Epithelial cell of esophagus (primary cell): ENCODE measurements at places on chromosomes 7 and 10.

DNA sequence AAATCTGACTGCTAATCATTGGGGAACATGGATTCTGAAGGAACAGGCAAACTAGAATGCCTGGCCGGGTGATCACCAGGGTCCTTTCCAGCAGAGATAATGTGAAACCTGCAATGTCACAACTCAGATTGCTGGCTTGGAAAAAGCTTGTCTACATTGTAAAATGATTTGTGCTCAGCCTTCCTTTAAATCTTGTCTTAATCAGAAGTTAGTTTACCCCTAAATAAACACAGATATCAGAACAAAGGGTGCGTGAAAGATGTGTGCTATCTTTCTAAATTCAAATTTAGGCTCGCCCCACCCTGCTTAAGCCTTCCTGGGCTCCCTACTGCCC lies 26.3 kb downstream of the COBL start:
- DNase-seq, result no peak

- DNase-seq, result no peak
Observed at GRCh38 chr7:44114586-44115310, 8.6 kb downstream of the POLD2 start.

GRCh38 chr10:77909021-77909748 lies 17.4 kb downstream of the DLG5 start:
- DNase-seq, result no peak

GRCh38 chr10:42551582-42552187 lies 86.7 kb downstream of the ZNF33B start:
- DNase-seq, result no peak

- DNase-seq, result no peak
Observed at GRCh38 chr10:12377658-12378290, 28.4 kb downstream of the CAMK1D start.

DNA sequence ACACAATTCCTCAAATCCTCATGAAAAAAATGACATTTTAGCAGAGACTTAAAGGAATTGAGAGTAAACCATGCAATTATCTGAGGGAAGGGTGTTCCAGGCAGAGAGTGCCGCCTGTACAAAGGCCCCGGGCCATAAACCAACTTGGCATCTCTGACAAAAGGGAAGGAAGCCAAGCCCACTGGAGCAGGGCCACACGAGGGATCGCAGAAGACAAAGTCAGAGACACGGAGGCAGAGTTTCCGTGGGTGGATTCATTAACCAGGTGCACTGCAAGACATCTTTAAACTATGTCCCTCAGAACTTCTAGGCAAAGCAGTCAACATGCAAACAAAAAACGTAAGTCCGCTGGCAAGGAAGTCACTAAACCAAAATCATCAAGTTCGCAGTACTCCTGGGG lies 92.0 kb downstream of the SFMBT2 start:
- no peak for DNase-seq

DNA sequence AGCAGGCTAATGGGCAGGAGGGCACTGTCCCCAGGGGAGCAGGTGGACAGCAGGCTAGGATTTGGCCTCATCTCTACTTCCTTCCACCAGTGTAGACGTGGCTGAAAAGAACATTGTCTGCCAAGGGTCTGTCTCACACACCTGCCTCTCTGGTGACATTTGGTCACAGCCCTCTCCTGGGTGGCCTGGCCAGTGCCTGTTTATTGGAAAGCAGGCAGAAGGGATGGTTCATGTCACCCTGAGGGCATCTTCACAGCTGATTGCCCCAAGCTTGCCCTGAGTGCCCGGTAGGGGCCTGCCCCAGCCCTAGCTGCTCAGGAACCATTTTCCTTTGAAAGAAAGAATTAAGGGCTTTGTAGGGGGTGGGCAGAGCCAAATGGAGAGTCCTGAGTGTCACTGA lies 138.7 kb downstream of the C10orf105 start:
- no peak for DNase-seq

DNA sequence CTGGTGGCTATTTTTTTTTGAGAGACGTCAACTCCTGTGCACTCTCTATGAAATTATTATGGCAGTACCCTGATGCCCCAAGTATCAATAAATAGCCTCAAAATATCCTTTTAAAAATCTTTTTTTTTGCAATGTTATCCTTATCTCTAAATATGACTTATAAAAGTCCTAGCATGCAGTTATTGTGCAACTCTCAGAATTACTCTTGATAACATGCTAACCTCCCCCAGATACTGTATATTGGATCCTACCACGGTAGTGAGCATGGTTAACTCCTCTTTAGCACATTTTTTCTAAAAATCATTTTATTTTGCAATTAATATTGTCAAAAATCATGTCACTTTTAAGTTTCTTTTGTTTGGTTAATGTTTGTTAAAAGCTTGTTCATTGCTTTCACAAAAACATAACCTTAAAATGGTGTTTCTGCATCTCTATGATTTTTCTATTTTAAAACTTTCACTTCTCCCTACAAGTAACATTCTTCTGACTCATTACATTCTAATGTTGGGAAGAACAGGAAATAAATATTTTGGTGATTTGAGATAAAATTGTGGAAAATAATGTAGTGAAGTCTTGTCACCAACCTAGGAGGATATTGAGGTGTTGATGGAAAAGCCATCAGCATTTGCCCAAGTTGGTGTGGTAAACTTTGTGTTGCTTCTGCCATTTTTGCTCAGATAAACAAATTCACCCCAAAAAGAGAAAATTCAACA lies 42.1 kb upstream of the ADRA2A start:
- no peak for DNase-seq

DNA sequence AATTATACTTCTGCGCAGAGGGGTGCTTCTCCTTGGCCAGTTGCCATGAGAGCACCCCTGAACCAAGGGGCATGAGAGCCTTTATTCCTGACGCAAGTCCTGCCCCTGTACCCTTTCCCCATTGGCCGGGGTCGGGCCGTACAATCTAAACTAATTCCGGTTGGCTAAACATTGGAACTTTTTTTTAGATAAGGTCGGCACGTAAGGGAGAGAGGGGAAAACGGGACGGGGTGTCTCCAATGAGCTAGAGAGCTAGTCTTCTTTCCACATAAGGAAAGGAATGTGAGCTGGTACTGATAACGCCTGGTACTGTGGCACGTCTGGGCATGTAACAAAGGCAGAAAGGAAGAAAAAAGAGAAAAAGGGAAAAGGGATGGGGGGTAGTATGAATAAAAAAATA lies 96.9 kb downstream of the CD36 start:
- no peak for DNase-seq

GRCh38 chr10:48501787-48502771 lies 102.8 kb downstream of the ARHGAP22 start:
- no peak for DNase-seq

GRCh38 chr10:73759512-73760115 lies 15.4 kb downstream of the SEC24C start:
- DNase-seq, result peak; percentile 47

DNA sequence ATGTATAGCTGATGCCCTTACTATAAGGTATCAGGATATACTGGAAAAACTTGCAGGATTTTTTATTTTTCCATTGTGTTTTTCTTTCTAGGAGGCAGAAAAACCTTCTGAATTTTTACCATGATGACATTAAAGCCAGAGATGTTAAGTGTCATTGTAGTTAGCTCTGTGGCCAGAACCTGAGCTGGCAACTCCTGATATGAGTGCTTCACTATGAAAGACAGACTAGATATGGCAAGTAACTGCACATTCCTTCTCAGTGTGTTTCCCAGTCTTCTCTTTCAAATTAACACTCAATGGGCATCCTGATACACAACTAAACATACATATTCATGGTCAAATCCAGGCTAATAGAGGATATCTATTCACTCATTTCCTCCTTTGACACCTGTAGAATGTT lies 166.2 kb downstream of the CTTNBP2 start:
- DNase-seq, result no peak

DNA sequence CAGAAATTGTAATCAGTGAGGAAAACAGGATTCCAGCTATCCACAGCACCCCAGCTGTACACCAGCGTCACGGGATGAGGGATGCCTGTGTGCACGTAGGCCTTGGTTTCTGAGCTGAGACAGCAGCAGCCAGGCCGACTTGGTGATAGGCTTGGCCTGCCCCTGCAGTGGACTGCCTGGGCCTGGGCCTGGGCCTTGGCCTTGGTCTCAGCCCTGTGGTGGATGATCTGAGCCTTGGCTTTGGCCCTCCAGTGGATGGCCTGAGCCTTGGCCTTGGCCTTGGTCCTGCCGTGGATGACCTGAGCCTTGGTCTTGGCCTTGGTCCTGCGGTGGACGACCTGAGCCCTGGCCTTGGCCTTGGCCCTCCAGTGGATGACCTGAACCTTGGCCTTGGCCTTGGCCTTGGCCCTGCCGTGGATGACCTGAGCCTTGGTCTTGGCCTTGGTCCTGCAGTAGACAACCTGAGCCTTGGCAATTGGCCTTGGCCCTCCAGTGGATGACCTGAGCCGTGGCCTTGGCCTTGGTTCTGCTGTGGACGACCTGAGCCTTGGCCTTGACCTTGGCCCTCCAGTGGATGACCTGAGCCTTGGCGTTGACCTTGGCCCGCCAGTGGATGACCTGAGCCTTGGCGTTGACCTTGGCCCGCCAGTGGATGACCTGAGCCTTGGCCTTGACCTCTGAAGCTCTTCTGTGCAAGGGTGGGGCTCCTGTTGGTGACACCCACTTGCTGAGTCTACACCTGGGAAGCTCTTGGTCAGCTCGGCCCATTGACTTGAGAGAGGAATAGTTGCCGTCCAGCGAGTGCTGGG lies 93.8 kb downstream of the CUX1 start:
- no peak for DNase-seq

DNA sequence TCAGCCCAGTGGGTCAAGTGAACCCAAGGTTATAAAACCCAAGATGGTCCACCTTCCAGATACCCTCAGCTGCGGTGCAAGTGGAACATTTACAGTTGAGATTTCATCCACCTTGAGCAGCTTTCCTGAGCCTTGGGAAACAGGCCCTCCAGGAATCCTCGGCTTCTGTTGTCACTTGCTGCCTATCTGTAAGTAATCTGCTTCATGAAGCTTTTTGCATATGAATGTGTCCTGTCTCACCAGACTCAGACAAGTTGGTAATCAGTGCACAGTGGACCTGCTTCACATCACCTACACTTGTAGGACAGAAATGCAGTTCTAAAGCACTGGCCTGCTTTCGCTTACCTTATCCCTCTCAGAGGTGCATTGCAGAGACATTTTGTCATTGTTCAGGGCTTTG lies 80.3 kb downstream of the FAM185A start:
- no peak for DNase-seq

DNA sequence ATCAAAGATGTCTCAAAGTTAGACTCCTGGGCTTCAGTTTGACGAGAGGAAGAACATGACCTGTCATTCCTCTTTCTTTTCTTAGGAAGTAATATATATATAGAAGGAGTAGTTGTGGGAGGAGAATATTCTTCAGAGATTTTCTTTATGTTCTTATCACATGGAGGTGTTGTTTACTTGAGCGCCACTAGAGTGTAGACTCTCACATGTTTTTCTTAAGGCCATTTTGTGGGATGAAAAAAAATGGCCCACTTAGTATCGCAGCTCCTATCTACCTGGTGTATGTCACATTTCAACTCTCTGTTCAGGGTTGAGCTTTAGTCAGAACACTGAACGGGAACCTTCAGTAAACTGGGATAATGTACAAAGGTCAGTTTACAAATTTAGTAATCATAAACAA lies 645.2 kb downstream of the PHTF2 start:
- DNase-seq, result no peak

DNA sequence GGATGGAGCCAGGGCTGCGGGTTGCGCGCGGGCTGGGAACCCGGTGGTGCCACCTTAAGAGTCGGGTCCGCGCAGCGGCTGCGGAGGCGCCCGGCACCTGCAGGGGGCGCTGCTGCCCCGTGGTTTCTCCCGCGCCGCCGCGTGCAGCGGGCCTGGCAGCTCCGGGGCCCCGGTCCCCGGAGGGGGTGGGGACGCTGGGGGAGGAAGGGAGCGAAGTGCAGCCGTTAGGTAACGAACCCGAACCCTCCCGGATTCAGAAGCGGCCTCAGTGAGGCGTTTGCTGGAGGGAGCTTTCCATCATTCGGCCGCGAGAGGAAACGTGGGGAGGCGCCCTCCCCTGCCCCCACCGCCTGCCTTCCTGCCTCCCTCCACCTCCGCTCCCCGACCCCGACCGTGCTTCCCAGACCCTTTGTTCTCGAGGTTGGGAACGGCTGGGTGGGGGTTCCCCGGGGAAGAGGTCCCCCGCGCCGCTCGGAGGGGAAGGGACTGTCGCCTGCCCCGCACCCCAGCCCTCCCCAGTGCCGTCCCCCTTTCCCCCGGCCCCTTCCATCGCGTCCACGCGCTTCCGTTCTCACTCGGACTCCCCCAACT lies 29.6 kb downstream of the SKIDA1 start:
- DNase-seq, result peak; percentile 84

DNA sequence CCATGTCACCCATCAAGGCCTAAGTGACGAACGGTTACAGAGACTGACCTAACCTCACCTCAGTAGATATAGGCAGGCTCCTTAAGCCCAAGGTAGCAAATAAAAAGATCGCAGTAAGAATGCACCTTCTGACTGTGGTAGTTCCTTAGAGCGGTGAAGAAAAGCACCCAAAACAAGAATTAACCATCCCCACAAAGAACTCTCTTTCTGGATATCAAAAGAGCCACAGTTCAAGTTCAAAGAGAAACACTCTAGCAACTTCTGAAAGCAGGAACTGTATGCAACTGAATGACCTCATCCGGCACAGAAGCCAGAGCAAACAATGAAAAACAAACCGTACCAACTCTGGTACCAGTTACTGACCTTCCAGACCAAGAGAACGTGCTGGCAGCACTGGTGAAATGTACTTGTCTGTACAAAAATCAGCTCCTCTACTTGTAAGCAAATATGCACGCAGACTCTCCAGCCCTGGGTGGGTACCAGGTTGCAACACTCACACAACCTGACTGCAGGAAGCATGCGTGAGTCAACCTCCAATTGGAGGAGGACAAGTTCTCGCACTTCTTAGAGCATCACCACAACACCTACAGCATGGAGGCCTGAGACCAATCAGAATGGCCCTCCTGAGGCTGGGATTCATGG lies 202.7 kb downstream of the FAM107B start:
- DNase-seq, result peak; percentile 96

- DNase-seq, result peak; percentile 40
Observed at GRCh38 chr7:72326365-72326764, 85.8 kb downstream of the CALN1 start.
